CD4-positive, alpha-beta T cell treated with Interleukin-6 at 100 ng/mL for 8 hours (primary cell): ENCODE measurements at places on chromosomes 11 and 22.

DNA sequence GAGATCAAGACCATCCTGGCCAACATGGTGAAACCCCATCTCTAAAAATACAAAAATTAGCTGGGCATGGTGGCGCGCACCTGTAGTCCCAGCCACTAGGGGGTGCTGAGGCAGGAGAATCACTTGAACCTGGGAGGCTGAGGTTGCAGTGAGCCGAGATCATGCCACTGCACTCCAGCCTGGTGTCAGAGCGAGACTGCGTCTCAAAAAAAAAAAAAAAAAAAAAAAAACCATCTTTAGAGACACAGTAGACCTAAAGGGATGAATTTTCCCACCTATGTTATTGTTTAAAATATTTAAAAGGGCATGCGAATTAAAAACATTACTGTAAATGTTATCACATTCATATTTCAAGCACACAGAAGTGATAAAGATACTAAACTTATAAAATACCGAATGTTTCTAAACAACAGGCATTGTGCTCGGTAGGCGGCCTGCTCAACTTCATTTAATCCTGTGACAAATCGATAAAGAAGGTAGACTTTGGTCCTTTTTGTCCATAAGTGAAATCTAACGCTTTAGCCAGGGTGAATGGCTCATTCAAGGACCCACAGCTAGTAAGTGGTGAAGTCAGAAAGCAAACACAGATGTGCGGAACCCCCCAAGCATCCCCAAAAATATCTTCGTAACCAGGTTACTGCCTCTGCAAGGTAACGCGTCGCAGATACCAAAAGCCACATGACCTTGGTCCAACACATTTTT, 16.1 kb downstream of the NCAPD3 start:
- peak; percentile 48 for DNase-seq

DNA sequence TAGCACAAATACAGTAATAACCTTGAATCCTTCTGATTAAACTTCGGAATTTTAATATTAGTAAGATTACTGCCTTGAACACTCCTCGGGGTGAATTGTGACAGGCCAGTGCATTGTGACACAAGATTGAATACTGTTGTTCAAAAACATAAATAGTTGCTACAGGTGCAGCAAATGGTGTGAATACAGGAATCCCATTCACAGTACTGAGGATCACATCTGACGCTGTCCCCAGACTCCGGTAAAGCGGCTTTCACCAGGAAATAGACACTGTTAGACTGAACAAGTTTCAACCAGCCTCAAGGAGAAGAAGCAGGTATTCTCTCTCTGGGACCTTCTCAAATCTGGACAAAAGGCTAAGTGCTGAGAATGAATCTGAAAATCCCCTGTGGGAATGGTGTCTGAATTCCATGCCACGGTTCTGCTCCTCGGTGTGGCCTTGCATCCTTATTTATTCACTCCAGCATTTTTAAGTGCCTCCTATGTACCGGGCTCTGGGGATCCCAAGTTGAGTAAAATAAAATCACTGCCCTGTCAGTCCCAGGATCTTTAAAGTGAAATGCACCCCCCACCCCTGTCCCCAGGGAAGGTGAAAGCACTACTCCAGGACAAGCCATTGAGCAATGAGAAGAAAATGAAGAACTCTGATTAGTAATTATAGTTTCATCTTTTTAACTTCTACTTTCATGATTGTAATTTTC, 3.4 kb downstream of the LGR4 start:
- no peak for DNase-seq

DNA sequence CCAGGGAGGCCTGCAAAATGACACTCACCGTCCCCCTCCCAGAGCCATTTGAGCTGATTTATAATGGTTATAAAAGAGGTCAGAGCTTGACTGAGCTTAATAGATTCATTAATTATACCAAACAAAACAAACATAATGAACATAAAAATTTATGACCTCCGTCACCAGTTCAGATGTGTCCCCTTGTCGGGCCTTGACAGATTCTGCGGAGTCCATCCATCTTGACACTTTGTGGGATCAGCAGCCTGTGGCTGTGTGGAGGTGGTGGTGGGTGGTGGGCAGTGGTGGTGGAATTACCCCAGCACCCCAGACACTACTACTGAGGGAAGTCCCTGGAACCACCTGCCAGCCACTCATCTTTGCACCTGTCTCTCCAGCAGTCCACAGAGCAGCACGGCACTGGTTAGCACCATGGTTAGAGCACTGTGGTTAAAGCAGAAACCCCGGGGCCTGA, 83.5 kb downstream of the DSCAML1 start:
- no peak for DNase-seq

- DNase-seq, result no peak
Observed at GRCh38 chr11:78708388-78708787, 133.7 kb upstream of the NARS2 start.

- no peak for DNase-seq
Observed at GRCh38 chr22:19527861-19528417, 3.7 kb upstream of the CLDN5 start.

- DNase-seq, result no peak
Observed at GRCh38 chr22:26124991-26125725, 44.1 kb upstream of the SEZ6L start.

DNA sequence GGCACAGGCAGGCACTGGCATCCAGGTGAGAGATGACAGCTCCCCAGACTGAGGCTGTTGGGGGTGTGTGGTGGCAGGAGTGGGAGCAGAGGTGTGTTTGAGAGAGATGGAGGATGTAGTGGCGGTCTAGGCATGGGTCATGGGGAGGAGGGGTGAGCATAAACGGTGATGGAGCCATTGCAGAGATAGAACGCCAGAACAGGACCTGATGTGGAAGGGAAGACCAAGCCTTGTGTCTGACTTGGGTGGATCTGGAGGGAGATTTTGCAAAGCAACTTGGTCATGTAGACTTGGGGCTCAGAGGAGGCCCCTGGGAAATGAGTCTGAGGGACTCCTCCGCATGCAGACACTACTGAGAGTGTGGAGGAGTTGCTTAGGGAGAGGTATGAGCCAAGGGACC, 50.0 kb upstream of the CLDN5 start:
- no peak for DNase-seq

DNA sequence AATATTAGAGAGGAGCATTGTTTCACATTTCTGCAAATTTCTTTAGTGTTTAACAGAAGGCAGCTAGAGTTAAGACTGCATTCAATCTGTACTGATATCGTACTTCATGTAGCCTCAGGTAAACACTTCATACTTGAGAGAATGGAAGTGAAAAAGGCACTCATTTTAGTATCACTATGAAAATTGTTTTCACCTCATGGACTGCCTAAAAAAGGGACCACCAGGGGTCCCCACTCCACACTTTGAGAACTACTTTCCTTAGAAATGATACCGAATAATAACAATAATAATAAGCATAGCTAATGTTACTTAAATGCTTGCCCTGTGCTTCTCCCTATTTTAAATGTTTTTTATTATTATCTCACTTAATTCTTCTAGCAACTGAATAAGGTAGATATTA, 95.1 kb downstream of the BLID start:
- DNase-seq, result no peak

GRCh38 chr11:73218106-73218829, at the start of gene P2RY2:
Gene P2RY2 (plus strand): TSS chr11:73218281. CDS start chr11:73234160, 15,879 bp downstream.
- no peak for DNase-seq

DNA sequence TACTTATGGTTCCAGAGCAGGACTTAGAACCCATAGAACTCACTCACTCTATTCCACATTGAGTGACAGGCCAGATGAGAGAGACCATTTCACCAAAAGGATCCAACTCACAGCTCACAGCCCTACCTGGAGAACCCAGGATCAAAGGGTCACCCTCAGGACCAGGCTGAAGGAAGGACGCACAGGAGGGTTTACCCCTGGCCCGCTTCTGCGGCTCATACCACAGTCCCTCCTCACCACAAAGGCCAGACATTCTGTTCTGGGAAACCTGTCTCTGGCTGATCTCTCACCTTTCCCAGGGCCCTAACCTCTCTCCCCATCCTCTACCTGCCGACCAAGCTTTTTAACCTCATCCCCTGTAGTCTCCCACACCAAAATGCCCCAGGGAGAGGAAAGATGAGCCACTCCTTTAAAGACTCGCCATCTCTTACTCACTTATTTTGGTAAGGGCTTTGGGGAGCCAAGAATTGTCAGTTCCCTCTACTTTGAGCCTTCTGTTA, 4.7 kb downstream of the FOSL1 start:
- DNase-seq, result no peak

GRCh38 chr11:122656073-122656630, 630 bp downstream of the UBASH3B start:
- DNase-seq, result no peak

DNA sequence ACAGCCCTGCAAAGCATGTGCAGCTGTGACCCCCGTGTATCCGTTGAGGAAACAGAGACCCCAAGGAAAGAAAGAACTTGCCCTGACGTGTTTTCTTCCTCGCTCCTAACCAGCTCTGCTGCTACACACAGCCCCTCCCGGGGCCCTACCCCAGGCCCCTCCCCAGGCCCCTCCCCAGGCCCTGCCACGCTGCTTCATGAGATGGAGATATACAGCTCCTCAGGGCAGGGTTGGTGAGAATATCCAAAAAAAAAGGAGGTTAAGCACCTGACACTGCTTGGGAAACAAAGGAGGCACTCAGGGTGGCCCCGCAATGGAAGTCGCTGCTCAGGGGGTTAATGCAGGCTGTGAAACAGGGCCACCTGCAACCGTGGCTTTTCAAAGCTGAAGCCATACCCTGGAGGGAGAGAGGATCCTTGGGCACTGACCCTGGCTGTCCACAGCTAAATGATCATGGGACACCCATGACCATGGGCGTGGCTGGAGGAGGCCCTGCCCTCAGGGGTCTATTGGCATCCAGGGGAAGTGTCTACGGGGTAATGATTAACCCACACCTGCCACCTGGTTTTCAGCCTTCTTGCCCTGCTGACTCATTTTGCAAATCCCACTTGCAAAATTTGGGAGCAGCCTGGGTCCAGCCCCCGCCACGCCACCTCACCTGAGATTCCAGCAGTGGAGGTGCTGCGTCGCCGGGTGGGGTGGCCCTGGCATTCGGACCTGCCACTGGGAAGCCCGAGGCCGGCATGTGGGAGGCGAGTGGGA, 112.1 kb upstream of the ANO1 start:
- DNase-seq, result no peak

GRCh38 chr22:20174785-20175596, 24.1 kb upstream of the CCDC188 start:
- no peak for DNase-seq

- DNase-seq, result no peak
Observed at GRCh38 chr22:50221410-50222300, 20.8 kb downstream of the SELENOO start.

- DNase-seq, result peak; percentile 44
Observed at GRCh38 chr11:35247863-35248262, 108.9 kb downstream of the CD44 start.

DNA sequence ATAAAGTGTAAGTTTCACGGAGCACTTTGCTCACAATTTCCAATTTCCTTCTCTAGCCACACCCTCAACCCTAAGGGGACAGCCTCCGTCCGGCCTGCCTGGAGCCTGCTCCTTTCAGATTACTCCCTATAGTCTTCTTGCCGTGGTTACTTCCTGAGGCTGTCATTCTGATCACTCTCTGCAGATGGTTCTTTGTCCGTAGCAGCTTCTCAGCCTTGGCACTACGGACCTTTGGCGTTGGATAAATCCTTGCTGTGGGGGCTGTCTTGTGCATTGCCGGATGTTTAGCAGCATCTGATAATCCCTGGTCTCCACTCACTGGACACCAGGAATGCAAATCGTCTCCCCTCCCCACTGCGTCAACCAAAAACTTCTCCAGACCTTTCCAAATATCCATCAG, 447.5 kb upstream of the KIRREL3 start:
- DNase-seq, result no peak
